Stimulated activated CD4-positive, alpha-beta T cell treated with anti-CD3 and anti-CD28 coated beads, Interleukin-4, amount 100 ng/mL, for 24 hours (primary cell): ENCODE measurements at places on chromosomes 12 and 14.

DNA sequence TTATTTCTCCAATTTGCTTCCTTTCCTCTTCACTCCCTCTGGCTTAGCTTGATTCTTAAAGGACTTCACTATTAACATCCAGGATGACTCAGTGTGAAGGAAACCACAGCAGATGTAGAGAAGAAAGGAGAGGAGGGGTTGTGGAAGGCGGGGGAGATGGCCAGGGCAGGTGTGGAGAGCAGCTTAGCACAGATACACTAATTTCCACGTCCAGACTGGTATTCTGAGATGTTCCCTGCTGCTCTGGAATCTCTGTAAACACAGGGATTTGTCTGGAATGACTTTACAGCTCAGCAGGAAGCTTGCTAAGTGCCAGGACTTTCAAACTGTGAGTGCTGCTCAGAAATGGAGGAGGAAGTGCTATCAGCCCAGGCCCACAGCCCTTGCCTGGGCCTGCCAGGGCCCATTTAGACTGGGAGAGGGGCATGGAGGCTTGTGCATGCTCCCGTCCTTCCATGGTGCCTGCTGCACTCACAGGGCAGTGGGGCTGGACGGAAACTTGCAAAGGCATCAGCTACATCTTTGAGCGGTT, 202.5 kb upstream of the DDHD1 start:
- no peak for DNase-seq

GRCh38 chr14:99720941-99721791, 37.1 kb downstream of the CYP46A1 start:
- no peak for DNase-seq

DNA sequence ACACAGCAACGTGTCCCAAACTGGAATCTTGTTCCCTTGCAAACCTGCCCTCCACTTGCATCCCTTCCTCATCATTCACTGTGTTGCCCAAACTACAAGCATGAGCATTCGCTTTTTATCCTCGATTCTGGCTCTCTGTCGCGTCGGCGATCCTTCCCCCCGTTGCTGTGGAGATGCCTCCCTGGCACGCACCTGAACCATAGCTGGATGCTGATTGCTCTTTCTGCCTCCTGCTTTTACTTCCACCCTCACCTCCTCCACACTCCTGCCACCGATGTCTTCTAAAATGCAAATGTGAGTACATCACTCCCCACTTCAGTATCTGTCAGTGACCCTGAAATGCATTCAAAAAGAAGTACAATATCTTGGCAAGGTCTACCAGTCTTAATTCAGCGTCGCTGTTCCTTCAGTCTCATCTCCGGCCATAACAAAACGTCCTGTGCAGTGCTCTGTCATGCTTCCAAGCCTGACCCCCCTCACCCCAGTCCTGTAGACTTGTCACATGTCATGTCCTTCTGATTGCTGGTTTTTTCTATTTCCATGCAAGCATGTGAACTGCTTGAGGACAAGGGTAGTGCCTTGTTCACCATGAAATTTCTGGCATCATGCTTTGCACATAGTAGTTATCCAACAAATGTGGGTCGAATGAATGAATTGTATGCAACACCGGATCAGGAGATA, 2.5 kb upstream of the PPP2R5C start:
- DNase-seq, result no peak

GRCh38 chr14:24334431-24335291, at the start of gene ADCY4:
TSS of gene ADCY4 (minus strand) at chr14:24335071. CDS start at chr14:24334652, 419 bp downstream.
- DNase-seq, result no peak

DNA sequence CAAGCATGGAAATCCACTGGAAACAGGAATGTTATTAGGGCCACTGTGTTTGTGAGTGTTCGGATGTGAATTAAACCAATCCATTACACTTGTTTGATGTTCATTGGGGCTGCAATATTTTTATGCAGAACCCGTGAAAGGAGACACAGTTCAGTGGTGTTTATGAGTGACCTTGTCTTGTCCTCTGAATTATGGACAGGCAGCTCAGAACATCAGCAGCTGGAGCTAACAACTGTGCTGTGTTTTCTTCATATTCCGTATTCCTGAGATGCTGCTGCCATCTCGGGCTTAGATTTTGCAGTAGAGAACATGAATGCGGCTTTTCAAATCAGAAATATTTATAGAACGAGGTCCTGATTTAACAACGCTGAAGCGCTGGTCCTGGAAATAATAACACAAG, 20.3 kb upstream of the CACNA1C start:
- DNase-seq, result no peak

DNA sequence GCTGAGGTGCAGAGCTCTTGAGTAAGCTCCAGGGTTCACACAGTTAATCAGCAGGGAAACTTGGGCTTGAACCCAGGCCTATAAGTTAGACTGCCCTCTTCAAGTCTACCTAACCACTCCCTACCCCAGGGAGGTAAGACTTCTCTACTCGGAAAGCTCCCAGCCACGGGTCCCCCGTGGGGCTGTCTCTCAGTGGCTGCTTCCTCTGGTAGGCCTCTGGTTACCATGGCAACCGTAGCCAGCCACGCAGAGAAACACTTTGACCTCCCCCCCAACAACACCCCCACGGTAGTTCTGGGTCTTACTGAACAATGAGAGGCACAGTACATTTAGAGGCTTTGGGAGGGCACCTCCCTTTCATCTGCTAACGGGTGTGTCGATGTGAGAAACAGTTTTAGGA, 245.2 kb downstream of the AACS start:
- DNase-seq, result no peak

- DNase-seq, result no peak
Measured at GRCh38 chr14:74630881-74631690, 19.0 kb upstream of the LTBP2 start.

- no peak for DNase-seq
Measured at GRCh38 chr12:127987199-127987901, 279.6 kb upstream of the TMEM132C start.

DNA sequence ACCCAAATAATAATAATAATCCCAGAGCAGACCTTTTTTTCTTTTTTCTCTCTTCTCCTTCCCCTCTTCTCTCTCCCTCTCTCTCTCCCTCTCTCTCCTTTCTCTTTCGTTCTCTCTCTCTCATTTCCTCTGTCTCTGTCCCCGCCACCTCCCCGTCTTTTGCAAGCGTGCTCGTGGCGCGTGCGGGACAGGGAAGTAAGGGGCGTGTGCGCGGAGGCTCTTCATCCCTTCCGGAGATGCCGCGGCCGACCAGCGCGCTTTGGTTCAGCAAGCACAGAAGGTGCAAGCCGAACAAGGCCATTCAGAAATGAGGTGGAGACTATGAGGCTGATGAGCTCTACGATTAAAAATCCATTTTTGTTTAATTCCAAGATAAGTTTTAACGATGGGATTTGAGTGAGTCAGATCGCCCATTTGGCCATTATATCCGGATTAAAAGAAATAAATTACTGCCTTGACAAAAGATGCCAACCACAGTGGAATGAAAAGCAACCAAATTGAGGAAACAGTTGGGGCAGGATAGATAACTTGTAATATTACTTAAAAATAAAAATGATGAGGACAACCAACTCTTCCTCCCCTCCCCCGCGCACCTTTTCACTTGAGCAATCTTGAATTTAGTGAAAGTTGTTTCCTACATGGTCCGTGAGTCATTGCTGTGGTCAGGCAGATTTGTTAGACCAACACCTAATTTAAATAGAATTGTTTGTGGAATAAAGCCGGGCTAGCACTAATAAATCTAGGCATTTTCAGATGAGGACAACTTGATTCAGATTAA, 1.2 kb upstream of the AMIGO2 start:
- peak; percentile 64 for DNase-seq

- no peak for DNase-seq
Measured at GRCh38 chr12:101743242-101743641, 4.0 kb upstream of the SYCP3 start.

DNA sequence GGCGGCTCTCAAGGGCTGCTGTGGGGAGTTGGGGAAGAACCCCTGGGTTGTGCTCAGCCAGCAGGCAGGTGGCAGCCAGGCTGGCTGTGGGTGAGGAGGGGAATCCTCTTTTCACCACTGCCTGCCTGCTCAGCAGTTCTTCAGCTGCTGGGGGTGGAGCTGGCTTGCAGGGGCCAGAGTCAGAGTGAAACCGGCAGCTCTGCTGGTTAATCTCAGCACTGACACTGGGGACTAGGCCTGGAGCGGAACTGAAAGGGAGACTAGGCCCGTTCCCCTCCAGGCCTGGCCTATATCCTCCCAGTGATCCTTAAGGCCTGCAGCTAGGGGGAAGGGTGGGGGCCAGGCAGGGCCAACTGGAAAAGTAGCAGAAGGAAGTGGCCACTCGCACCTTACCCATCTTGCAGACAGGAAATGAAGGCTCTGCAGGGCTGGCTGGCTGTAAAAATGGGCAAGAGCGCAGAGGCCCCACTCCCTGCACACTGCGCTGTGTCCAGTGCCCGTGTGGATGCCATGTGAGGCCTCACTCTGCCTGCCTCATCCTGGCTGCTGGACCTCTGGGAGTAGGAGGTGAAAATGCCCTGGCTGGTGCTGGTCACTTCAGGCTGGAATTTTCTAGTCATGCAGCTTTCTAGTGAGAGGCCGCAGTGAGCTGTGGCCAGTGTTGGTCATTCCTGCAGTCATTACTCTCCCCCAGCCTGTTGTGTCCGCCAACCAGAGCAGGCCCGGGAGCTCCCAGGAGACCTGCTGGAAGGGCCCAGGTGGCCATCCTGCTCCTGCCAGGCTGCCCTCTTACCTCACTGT, 39.4 kb downstream of the SH2B3 start:
- peak; percentile 89 for DNase-seq

GRCh38 chr14:70726651-70727375, 82.5 kb downstream of the MAP3K9 start:
- no peak for DNase-seq

DNA sequence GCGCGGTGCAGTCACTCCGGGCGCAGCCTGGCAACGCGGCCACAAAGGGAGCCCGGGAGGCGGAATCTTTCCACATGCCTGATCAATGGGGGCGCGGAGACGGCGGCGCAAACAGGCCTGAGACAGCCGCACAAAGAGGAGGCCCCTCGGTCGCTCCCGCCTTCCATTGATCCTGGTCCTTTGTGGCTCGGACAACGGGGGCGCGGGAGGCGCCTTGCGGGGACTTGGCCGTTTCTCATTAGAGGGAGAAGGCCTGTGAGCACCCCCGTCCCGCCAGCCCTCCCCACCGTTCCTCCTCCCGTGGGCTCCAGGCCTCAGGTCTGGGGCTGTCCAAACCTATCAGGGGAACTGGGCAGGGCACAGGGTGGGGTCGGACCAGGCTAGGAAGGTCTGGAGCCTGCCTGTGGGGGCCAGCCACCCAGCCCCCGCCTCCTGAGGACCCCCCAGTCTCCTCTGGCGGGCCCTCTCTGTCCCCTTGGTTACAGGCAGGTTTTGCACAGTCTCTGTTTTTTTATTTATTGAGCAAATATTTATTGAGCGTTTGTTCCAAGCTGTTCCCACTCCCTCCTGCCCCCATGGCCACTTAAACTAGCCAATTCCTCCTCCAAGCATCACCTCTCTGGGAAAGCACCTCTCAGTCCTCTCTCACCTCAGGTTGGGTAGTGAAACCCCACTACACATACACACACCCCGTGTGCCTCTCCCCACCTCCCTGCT, 29.0 kb upstream of the MSI1 start:
- DNase-seq, result no peak

DNA sequence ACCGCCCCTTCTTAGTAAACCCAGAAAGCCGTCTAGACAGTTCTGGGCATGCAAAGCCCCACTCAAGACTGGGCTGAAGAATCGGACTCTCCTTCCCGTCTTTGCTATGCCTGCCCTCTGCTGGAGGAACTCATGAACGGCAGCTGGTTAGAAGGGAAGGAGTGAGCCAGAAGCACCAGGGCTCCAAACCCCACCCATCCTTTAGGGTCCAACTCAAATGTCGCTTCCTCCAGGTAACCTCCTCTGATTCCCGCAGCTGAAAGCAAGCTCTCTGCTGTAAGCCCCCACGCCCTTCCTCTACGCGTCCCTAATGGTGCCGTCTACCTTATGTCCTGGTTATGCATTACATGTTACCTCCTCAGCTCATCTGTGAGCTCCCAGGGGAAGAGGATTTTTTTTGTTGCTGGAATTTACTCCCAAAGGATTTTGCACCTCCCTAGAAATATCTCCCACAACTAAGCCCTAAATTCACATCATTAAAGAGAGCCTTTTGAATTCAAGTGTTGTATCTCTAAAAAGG, 59.0 kb upstream of the SCN8A start:
- DNase-seq, result peak; percentile 80

DNA sequence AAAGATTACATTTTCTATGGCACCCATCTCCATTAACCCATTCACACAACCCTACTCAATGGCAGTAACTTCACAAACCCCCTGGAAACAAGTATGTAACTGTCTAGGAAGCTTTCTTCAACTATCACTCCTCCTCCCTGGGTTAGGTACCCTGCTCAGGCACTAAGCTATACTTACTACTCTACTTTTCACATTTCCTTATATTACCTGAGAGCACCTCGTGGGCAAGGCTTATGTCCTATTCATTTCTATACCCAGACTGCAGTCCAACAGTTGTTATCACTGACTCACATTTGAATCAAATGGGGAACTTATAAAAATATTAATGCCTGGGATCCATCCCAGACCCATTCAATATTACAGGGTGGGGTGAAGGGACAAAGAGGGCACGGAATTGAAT, 4.6 kb downstream of the PAWR start:
- no peak for DNase-seq

DNA sequence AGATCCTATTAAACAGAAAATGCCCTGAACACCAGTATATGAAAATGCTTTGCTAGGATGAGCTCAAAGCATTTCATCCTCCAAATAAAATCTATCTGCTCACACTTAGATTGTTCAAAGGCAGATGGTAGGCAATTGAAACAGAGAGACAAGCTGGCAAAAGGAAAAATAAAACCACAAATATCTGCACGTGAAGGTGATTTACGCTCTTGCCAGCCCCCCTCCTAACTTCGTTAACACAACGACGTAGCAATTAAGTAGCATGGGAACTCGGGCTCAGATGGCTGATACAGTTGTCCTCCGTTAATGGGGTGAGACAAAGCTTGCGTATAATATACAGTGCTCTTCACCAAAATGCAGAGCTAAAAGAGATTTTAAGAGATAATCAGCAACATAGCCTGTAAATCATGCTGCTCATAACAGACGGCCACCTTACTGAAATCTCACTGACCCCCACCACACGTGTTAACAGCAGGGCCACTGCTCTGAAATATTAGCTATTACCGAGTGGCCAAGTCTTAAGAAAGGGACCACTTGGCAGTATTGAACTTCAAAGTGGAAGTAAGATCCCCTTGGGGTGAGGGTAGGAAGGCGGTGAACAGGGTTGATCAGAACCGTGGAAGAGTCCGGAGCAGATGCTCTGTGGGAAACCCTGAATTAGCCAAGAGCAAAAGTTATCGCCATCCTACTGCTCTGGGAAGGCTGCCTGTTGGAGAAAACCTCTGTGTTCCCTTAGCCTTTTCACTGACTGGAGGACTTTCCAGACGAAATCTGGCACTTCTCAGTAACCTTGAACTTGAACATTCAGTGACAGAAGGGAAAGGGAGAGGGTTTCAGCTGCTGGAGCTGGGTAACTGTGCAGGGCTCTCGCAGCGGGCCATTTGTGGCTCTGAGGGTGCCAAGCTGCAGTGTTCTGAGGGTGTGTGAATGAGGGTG, 23.1 kb downstream of the ETV6 start:
- no peak for DNase-seq

DNA sequence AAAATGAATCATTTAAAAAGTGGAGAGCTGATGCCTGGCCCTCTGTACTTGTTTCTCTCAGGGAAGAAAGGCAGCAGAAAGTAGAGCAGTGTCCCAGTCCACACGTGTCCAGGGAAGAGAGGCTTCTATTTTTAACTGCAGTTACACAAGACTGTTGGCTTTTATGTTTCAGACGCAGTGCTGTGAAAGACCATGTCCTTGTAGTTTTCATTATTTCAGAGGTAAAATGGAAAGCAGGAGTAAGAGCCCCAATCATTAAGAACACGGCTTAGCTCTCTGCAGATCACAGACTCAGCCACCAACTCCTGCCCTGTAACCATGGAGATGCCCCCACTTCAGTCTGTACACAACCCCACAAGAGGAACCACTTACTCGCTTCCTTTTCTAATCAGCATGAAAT, 336.3 kb downstream of the DAD1 start:
- DNase-seq, result no peak

GRCh38 chr12:2854669-2855453, 2.0 kb downstream of the TEX52 start:
- no peak for DNase-seq
